ENCODE measurements at places on chromosomes 4 and X.

DNA sequence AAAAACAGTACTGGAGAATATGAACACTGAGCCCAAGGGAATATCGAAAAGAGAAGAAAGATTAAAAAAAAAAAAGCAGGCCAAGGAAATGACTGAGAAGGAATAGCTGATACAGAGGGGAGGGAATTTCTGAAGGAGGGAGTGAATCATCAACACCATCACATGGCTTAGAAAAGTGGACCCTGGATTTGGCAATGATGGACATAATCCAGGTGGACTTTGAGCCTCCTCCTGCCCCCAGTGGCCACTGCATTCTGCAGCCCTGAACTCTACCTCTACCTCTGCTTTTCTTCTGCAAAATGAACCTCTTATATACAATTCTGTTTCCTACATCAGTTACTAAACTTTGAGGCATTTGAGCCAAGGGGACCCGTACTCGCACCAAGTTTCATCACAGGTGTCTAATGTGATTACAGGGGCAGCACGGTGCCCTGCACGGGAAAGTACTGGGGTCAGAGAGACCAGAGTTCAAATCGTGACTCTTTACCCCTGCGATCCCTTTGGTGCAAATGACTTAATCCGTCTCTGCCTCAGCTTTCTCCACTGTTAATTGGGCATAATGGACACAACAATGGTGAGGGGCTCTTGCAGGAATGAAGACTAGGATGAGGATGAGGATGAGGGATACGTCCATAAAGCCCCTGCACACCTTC lies 1.1 kb downstream of the OCIAD2 start:
- DNase-seq: no peak

DNA sequence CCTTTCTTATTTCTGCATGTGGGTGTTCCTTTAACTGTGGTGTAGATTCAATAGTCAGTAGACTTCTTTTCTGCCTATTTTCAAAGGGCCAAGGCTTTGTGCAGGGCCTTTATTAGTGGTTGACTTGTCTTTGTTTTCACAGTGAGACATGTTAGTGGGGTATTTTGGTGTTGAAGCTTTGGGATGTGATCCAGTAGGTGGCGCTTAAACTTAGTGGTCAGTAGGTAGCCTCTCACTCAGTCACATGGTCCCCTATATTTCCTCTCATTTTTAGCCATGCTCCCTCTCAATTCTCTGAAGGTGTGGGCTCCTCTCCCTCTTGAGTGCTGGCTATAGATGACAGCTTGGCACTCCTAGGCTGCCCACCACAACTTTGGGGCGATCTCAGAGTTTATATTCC lies 23.4 kb upstream of the SLC10A7 start:
- no peak for DNase-seq

DNA sequence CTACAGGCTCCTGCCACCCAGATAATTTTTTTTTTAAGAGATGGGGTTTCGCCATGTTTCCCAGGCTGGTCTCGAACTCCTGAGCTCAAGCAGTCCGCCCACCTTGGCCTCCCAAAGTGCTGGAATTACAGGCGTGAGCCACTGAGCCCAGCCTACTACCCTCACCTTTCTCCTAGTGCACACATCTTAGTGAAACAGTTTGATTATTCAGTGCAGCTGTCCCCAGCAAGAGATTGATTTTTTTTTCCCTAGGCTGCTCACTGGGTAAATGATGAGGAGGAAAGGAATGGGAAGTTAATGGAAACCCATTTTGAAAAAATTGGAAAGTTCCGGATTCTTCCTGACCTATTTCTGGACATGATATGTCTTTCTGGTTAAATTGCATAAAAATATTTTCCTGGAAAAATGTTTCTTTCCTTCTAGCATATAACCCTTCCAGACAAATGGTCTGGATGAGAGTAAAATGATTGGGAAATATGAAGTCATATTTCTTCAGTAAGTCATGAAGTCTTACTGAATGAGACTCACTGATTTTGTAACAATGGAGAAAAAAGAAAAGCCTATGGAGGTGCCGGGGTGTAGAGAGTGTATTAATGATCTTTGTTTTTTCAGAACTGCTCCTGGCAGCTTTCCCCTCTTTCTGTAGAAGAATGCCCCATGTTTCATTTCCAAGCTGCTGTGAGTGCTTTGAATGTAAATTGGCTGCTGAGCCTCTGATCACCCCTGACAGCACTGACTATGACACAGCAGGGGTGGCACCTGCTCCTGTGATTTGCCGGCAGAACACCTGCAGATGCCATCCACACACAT lies 19.5 kb upstream of the ZNF41 start:
- DNase-seq: no peak

GRCh38 chrX:134625315-134625718 lies 33.0 kb downstream of the PLAC1 start:
- DNase-seq: no peak

GRCh38 chr4:126899331-126899801 lies 733.4 kb upstream of the INTU start:
- no peak for DNase-seq

DNA sequence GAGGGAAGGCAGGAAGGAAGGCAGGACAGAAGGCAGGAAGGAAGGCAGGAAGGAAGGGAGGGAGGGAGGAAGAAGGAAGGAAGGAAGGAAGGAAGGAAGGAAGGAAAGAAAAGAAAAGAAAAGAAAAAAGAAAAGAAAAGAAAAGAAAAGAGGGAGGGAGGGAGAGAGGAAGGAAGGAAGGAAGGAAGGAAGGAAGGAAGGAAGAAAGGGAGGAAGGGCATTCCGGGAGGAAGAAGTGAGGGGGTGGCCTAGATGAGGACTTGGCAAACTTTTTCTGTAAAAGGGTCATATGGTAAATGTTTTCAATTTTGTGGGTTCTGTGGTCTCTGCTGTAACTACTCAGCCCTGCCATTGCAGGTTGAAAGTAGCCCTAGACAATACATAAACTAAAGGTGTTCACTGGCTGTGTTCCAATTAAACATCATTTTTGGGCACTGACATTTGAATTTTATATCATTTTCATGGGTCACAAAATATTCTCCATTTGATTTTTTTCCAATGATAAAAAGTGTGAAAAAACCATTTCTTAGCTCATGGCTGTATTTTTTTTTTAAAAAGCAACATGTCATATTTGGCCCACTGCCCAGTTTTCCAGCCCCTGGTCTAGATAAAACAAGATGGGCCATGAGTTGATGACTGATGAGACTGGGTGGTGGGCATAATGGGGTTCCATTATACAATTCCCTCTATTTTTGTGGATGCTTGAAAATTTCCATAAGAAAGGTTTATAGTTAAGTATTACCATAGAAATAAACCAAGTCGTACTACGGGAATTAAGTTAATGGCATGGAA lies 3.1 kb downstream of the ZNF630 start:
- no peak for DNase-seq

DNA sequence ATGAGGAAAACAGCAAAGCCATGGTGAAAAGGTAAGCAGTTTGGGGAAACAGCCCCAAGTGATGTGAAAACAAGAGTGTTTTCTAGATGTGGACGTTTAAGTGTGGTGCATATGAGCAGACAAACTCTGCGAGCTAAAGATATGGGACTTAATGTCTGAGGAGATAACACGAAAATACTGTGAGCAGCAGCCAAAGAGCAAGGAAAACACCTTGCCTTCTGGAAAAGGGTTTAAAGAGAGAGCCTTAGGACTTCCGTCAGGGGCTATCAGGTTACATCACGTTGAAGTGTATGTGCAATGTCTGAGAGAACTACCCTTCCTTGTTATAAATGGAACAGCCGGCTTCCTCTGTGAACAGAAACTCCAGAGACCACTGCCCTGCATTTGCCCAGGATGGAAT lies 54.2 kb downstream of the LEF1 start:
- no peak for DNase-seq

DNA sequence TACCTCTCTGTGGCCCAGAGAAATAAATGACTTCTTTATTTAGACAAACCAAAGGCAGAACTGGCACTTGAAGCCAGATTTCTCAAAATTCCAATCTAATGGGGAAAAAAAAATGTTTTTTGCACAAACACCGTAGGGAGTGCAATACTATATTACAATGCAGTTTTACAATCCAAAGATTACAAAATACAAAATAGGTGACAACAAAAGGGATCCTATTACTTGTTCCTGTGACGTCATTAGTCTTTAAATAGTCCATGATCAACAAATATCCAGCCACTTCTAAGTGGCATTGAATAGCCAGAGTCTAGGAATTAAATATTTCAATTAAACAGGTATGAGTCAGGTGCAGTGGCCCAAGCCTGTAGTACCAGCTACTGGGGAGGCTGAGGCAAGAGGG lies 3.0 kb upstream of the APBB2 start:
- DNase-seq: no peak

DNA sequence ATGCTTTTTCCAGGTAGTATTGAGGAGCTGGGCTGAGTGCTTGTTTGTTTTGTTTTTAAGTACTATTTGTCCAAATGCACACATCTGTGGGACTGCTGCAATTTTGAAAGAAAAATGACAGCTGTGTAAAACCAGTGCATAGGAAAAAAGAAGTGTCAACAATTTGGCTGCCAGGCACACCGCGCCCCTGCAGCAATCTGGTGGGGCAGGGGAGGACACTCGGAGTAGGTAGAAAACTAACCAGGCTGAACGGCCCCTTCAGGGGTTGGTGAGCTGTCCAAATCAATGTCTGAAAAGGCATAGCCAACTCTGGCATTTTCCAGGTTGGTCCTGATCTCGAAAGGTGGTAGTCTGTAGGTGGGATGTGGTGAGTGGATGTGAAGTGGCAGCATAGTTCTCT lies 1.1 kb downstream of the LDOC1 start:
- no peak for DNase-seq

DNA sequence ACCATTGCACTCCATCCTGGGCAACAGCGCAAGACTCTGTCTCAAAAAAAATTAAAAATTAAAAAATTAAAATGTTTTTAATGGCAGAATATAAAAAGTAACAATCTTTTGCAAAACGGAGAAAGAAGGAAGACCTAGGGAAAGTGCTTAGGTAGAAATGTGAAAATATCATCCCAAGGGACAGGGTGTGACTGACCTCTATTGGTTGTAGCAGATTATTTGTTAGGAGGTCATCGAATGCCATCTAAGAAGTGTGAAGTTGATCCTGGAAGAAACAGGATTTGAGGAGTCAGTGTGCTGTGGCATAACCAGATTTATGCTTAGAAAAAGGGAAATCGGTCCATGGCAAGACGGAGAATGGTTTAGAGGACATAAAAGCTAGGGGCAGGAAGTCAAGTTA lies 18.1 kb upstream of the C4orf36 start:
- no peak for DNase-seq

DNA sequence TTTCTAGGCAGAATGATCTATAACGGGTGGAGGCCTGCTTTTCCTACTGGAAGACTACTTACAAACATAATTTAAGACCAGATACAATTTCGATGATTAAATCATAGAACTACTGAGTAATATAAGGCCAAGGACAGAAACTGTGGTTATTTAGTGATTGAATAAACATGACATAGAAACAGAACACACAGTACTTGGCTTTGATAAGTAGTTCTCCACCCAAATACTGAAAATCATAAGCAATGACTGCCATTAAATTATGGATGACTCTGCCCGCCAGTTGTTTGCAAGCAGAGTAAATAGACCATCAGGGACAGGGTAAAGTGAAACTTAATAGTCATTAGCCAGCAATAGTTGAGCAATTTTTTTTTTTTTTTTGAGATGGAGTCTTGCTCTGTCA lies 17.2 kb upstream of the SMIM14 start:
- no peak for DNase-seq

Data from anterior cingulate cortex (tissue), 58 donors.